ENCODE measurements at places on chromosomes 2 and 18.

DNA sequence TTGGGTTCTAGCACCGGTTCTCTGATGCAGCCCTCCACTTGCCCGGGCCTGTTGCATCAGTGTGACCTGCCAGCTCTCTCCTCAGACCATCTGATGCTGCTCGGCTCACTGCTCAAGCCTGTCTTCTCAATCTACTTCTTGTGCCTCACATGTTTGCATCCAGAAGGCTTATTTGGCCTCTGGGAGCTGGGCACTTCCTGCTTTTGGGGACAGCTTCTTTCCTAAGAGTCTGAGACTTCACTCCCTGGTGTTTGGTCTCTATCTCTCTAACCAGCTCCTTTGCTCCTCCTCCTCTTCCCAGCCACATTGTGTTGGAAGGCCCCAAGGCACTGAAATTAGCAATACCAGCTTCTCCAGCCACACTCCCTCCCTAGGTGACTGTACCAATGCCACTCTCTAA, 212.8 kb downstream of the CDCA7 start:
- no peak for DNase-seq

- no peak for DNase-seq
Observed at GRCh38 chr18:10320791-10321190, 133.6 kb upstream of the APCDD1 start.

DNA sequence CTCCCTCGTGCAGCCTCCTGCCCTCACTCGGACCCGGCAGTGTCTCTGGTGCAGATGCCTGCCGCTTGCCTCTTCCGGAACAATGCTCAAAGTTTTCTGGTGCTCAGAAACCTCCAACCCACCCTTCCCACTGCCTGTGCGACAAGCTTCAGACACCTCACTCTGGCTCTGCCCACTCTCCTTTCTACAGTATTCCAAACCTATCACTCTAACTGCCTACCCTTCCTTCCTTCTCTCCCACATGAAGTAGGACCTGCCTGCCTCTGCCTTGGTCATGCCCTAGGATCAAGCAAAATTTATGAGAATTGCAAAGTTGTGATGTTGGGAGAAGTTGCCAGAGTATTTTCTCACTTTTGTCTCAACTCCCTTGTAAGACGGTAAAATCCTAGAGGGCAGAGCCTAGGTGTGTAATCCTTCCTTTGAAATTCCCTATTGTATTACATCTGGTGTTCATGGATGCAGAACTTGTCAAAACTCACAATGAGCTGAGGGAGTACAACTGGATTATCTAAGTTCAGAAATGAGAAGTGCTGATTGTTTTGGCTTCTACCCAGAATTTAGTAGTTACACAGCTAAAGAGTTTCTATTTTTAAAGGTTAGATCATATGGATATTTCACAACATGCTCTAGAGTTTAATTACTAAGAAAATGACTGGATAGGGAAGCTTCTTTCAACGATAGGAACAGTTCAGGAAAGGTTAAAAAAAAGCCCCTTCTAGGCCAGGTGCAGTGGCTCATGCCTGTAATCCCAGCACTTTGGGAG, 7.2 kb downstream of the NPC1 start:
- no peak for DNase-seq

- no peak for DNase-seq
Observed at GRCh38 chr2:74816540-74817303, 17.2 kb upstream of the HK2 start.

DNA sequence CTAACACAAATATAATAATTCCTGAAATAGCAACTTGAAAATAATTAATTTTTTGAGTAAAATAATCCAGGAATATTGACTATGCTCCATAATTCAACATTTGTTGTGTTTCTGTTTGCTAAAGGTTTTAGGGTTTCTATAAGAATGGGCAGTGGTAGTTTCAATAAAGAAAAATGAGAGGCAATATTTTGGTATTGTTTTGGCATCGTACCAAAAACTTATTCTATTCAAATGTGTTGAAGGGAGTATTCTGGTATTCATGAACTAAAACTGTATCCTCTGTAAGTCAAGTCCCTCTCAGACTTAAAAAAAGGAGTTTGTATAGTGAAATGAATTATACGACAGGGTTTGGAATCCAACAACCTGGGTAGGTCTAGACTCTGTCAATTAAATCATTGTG, 1245.6 kb upstream of the CELF4 start:
- DNase-seq: no peak

DNA sequence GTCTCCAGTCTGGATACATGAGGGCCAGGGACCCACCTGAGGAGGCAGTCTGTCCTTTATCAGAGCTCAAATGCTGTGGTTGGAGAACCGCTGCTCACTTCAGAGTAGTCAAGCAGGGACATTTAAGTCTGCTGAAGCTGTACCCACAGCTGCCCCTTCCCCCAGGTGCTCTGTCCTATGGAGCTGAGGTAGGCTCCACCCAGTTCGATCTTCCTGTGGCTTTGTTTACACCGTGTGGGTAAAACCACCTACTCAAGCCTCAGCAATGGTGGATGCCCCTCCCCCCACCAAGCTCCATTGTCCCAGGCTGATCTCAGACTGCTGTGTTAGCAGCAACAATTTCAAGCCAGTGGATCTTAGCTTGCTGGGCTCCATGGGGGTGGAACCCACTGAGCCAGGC, 731.4 kb upstream of the HS6ST1 start:
- no peak for DNase-seq

- DNase-seq: peak; percentile 82
Observed at GRCh38 chr18:3451989-3452749, 2.2 kb downstream of the TGIF1 start.

DNA sequence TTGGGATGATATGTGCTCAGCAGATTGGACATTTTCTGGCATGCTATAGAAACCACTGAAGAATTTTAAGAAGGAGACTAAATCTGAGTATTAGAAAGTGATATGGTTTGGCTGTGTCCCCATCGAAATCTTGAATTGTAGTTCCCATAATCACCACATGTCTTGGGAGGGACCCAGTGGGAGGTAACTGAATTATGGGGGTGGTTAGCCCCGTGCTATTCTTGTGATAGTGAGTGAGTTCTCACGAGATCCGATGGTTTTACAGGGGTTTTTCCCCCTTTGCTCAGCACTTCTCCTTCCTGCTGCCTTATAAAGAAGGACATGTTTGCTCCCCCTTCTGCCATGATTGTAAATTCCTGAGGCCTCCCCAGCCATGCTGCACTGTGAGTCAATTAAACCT, 535.9 kb upstream of the VRK2 start:
- DNase-seq: no peak

- no peak for DNase-seq
Observed at GRCh38 chr2:3311601-3312000, 66.0 kb downstream of the EIPR1 start.

- DNase-seq: no peak
Observed at GRCh38 chr18:2653467-2653866, 2.1 kb upstream of the SMCHD1 start.

- no peak for DNase-seq
Observed at GRCh38 chr2:80942766-80943165, 638.2 kb upstream of the LRRTM1 start.

- no peak for DNase-seq
Observed at GRCh38 chr2:5867056-5867455, 174.9 kb downstream of the SOX11 start.

- DNase-seq: no peak
Observed at GRCh38 chr2:135685361-135685760, 56.3 kb upstream of the UBXN4 start.

Data from prostate gland (tissue), 2 donors.